Calu3 (cell line): ENCODE measurements at places on chromosomes 11 and 22.

GRCh38 chr11:95586155-95586554, 203.4 kb downstream of the FAM76B start:
- no peak for DNase-seq

GRCh38 chr22:49592780-49593501, 234.7 kb downstream of the BRD1 start:
- no peak for DNase-seq

- peak; percentile 72 for DNase-seq
Observed at GRCh38 chr11:46367244-46367915, 14.1 kb upstream of the MDK start.

- no peak for DNase-seq
Observed at GRCh38 chr11:68259122-68259959, 12.4 kb downstream of the C11orf24 start.

- no peak for DNase-seq
Observed at GRCh38 chr11:30561691-30562415, 24.3 kb downstream of the MPPED2 start.

DNA sequence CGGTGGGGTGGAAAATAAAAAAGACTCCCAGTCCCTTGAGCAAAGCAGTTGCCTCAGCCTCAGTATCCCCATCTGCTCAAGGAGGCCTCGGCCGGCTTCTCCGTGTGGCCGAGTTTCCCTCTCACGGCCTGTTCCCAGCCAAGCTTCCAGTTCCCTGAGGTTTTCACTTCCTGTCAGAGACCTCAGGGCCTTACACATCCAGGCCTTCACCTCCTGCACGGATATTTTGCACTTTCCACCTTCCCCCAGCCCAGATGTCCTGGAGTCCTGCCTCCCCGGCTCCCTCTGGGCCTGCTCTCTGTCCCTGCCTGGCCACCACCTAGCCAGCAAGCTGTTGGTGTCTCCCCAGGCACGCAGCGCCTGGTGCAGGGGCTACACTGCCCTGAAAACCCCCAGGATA, 41.1 kb upstream of the CD82 start:
- no peak for DNase-seq
